ENCODE measurements at places on chromosomes 7 and 10.

GRCh38 chr10:79316671-79317431, 30.4 kb upstream of the PPIF start:
- DNase-seq = no peak

DNA sequence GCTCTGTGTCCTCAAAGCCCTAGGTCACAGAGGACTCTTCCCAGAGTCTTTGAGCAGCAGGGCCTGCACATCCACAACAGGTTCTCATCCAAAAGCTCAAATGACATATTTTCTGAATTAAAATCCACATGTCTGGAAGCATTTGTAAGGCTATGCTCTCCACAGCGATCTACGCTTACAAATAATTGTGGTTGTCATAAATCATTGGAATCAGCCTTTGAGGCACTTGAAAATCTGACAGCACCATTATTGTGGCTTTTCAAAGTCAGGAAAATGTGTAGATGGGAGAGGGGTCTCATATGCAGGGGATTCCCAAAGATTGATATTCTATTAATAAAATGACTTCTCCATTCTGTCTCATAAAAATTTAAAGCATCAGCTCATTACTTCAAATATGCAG, 16.3 kb downstream of the GPR26 start:
- DNase-seq = no peak

DNA sequence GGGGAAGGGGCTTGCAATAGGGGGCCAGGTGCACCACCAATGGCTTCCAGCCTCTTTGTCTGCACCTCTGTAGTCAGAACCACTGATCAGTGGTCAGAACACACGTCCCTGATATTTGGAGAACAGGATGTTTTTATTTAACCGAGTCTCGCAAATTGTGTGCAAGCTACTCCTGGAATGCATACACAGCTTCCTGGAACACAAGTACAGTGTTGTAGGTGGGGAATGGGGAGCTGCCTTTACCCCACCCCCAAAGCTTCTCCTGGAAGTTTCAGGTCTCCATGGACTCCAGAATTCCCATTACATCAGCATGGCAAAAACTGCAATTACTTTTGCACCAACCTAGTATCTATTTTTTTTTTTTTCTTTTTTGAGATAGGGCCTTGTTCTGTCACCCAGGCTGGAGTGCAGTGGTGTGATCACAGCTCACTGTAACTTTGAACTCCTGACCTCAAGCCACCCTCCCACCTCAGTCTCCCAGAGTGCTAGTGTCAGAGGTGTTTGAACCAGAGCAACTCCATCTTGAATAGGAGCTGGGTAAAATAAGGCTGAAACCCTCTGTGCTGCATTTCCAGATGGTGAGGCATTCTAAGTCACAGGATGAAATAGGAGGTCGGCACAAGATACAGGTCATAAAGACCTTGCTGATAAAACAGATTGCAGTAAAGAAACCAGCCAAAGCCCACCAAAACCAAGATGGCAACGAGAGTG, 374.0 kb downstream of the CALN1 start:
- DNase-seq = no peak

DNA sequence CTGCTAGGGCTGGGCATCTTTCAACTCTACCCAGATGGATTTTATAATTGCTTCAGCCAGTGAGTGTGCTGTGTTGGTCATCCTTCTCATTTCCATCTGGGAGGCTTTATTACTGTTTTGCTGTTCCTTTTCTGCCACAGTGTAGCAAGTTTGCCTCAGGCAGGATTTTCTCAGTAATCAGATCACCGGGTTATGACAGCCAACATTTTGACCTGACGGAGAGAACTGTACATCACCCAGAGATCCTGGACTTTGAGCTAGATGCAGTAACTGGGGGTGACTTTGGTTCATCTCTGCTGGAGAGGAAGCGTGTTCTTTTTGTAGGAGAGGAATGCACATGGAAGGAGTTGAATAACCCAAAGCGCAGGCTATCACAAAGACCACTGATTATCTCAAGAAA, 111.8 kb upstream of the AGR3 start:
- no peak for DNase-seq

GRCh38 chr7:124649397-124650014, 116.1 kb downstream of the GPR37 start:
- no peak for DNase-seq

GRCh38 chr7:20458521-20458920, 127.8 kb downstream of the ITGB8 start:
- no peak for DNase-seq

DNA sequence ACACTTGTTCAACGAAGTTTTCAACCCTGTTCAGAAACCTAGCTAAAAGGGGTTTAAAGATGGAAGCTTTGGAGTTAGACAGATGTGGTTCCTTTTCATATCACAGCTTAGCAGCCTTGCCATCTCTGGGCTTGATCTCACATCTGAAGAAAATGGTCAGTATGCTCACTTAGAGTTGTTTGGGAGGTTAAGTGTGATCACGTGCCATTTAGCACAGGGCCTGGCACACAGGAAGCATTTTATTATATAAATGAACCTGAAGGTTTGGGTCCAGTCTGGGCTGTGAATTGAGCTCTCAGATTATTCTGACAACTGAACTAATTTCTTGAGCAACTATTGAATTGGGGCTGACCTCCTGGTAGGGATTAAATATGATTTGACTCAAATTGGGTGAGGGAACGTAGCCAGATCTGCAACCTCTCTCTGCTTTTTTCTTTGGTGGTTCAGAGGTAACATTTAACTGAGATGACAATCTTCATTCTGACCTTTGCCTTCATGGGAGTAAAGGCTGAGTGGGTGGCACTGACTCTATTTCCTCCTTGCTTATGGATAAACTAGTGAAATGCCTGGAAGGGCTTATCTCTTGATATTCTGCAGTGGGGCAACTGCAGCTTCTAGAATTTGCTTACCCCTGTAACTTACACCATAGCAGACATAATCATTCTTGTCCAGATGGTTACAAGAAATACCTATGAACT, 10.2 kb upstream of the HKDC1 start:
- DNase-seq = no peak

GRCh38 chr7:132882714-132883428, 199.0 kb downstream of the CHCHD3 start:
- DNase-seq = peak; percentile 3

- no peak for DNase-seq
These were observed 700.7 kb downstream of the PHTF2 start for GRCh38 chr7:78499283-78499682.

GRCh38 chr7:140656548-140657515, 15.9 kb upstream of the ADCK2 start:
- no peak for DNase-seq

- DNase-seq = no peak
These were observed 364.2 kb downstream of the SUGCT start for GRCh38 chr7:40498924-40499510.

DNA sequence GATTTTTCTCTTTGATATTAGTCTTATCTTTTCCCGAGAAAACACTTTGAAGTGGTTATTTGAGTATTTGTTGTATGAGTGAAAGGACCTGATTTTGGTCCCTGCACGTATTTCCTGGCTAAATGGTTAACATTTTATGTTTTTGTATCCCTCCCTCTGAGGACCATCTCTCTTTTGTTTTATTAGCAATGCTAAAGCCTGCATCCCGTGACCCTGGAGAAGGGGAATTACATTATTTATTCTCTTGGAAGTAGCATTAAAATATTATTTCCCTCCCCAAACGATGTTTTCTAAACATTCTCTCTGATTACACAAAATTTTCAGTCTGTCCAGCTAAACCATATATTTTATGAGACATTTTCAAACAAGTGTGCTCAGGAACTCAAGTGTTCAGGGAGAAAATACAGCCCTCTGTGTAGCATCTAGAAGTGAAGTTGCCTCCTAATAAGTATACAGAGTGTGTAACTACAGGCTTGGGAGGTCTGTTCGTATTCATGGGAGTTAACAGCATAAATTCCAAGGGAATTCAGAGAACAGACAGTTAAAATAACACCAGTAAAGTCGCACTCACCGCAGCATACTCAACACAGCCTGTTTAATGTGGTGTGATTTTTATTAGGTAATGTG, 163.8 kb upstream of the NPVF start:
- DNase-seq = no peak

DNA sequence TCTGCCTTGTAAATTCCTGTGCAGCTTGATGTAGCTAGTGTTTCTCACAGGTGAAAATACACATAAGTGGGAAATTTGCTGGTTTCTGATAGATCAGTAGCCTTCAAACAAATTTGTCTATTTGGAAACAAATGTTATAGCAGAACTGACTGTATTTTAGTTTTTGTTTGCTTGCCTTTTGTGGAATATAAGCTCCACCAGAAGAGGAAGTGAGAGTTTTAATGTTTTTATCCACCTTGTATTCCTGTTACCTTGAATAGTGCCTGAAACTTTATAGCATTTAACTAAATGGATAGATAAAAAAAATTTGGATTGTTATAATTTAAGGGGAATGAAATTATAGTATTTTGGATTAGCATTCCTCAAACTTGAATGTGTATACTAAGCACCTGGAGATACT, 9.8 kb downstream of the WAC start:
- DNase-seq = no peak
